ENCODE measurements at places on chromosomes 1 and 21. TPM values are rescaled to one million over a fixed set of nuclear protein-coding genes. Genes with fewer than 3 reads are reported as not detected.

Gene LRRC71
- total RNA-seq, result 0.21 TPM

Gene NR5A2
- total RNA-seq, result 5.2 TPM

Gene JTB
- 169 TPM for total RNA-seq

Gene CD101
- total RNA-seq, result 0.10 TPM

Gene S100A14
- total RNA-seq, result 0.40 TPM

Gene TNFSF18
- total RNA-seq, result not detected

Gene FAM72D
- total RNA-seq, result 7.3 TPM

Gene RHCE
- total RNA-seq, result 0.11 TPM

Gene NBPF6
- not detected for total RNA-seq

Gene ANXA9
- 0.80 TPM for total RNA-seq

Gene TCHHL1
- total RNA-seq, result not detected

All from A549 treated with CORT108297 at 1 μM for 4 hours (cell line).